Thoracic aorta (tissue), 2 donors: ENCODE measurements at places on chromosomes 12 and 14.

DNA sequence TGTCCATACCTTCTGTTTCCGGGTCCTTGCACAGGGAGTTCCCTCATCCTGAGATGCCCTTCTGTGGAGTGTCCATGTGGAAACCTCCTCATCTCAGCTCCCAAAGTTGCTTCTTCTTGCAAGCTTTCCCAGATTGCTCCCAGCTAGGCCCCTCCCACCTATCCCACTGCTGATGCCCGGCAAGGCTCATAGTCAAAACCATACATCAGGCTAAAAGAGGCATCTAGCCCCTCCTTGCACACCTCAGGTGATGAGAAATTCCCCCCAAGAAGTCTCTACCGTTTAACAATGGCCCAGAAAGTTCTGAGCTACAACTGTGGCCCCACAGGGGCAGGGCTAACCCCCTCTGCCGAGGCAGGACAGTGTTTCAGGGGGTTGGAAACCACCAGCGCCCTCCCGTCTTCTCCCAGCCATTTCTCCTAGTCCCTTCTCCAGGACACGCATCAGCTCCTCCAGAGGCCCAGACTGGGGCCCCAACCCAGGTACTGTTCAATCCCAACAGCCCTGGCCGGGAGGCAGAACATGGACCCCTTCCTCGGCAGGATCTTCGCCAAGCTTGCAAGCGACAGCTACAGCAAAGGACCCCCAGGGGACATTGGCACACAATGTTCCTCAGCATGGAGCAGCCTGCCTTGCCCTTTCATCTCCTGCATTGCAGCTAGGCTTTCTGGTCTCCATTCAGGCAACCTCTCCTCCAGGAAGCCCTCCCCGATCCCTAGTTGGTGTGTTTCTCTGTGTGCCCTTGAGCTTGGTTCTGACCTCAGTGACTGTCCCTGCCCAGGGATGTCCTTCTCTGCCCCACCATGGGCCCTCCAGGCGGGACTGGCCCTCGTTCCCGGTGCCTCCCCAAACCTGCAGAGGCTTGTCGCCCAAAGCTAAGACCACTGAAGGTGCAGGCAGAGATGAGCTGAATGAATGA is 4.5 kb upstream of the BEGAIN start:
- DNase-seq, result no peak

GRCh38 chr14:52935833-52936232 is 15.0 kb downstream of the FERMT2 start:
- DNase-seq, result no peak

GRCh38 chr12:106282457-106283097 is 20.0 kb upstream of the TCP11L2 start:
- DNase-seq, result no peak

DNA sequence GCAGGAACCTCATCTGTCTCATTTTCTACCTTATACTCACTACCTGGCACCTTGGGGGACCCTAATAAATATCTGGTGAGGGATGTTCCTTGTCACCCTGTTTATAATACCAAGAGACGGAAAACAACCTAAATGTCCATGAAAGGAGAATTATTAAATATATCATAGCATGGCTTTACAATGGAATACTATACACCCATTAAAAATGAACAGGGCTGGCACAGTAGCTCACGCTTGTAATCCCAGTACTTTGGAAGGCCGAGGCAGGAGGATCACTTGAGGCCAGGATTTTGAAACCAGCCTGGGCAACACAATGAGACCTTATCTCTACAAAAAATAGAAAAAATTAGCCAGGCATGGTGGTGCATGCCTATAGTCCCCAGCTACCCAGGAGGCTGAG is 34.3 kb upstream of the SPPL3 start:
- DNase-seq, result no peak

DNA sequence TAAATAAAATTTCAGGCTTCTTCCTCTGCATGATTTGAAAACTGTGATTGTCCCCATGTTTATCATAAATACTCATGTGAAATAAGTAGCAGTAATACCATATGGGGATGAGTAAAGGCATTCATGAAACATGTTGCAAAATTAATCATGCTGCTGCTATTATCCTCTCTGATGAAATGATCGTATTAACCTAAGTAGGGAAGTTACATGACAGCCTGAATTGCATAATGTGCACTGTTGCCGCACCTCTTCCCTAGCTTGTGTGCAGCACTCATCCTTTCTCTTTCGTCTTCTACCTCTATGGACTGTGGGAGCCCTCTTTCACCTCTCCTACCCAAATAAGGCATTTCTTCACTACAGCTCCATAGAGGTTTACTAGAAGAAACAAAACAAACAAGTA is 367.6 kb downstream of the SOX5 start:
- DNase-seq, result no peak

GRCh38 chr12:42085594-42085993 is 59.1 kb downstream of the GXYLT1 start:
- DNase-seq, result no peak

GRCh38 chr14:52233693-52234092 is 33.8 kb upstream of the PTGDR start:
- no peak for DNase-seq

DNA sequence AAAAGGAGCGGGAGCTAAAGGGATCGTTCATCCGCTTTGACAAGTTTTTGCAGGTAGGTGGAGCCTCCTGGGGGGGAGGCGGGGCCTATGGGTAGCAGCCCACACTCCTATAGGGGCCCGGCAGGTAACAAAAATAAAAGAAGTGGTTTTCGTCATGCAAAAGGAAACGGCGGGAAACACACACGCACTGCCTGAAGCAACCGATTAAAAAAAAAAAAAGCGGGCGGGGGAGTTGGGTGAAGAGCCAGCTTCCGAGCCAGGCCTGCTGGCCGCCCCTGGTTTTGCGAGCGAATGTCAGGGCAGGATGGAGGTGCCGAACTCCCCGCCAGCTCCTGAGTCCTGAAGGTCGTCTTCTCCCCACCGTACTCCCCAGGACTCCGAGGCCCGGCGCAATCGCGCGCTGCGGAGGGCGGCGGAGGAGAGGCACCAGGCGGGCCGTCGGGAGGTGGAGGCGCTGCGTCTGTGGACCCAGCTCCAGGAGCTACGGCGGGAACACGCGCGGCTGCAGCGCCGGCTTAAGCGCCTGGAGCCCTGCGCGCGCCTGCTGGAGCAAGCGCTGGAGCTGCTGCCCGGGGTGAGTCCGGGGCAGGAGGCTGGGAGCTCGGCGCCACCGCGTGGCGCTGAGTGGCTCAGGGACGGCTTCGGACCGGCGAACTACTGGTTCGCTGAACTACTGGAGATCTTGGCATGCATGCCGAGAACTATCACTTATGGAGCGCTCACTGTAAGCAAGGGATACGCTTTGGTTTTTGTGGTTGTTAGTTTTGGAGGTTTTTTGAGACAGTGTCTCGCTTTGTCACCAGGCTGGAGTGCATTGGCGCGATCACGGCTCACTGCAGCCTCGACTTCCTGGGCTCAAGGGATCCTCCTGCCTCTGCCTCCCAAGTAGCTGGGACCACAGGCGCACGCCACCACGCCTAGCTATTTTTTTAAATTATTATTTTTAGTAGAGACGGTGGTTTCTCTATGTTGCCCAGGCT is 3.6 kb downstream of the CFAP73 start:
- no peak for DNase-seq

DNA sequence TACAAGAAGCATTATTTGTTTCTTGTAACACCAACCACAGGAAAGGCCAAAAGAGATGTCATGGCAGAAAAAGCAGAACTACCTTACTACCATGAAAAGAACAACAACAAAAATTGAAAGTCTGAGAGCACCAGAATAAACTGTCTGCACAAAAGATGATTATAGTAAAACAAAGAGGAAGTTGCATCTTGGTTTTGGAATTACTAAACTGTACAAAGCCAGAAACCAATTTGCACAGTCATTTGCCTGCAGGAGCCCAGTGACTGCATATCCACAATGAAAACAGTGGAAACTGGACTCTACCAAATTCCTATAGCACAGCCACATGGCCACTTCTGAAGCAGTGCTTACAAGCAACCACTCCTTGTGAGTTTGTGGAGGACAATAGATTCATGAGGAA is 276.2 kb downstream of the SSPN start:
- DNase-seq, result no peak

DNA sequence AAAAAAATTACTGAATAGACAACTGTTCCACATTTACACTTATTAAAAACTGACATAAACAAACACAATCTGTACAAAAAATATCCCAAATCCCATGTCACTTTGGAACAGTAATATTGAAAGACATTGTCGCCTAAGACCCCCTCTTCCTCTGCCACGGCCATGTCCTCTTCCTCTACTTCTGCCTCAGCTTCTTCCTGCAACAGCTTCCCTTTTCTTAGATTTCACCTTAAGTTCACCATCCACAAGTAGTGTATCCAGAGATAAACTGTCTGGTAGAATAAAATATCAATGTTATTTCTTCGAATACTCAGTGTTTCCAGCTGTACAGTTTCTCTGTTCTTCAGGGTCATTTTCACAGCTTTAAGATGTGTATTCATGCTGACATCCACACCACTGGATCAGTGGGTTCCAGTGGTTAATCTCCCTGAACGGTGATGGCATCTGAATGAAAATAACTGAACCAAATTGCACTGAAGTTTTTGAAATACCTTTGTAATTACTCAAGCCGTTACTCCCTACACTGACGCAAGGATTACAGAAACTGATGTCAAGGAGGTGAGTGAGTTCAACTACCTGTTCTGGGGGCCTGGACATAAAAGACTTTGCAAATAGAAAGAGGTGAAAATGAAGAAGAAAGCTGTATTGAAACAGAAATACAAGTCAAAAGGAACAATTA is 208.5 kb downstream of the C12orf50 start:
- DNase-seq, result no peak

GRCh38 chr12:5308216-5308615 is 123.7 kb upstream of the NTF3 start:
- no peak for DNase-seq

GRCh38 chr12:46134852-46135251 is 134.0 kb downstream of the SLC38A1 start:
- no peak for DNase-seq

- no peak for DNase-seq
Measured at GRCh38 chr14:20631880-20632389, 9.6 kb downstream of the OR6S1 start.

GRCh38 chr12:116474331-116474730 is 84.8 kb upstream of the MAP1LC3B2 start:
- no peak for DNase-seq

- DNase-seq, result no peak
Measured at GRCh38 chr12:26871985-26872384, 39.0 kb upstream of the ITPR2 start.
